ENCODE measurements at places on chromosomes 5 and 9. TPM values are rescaled to one million over a fixed set of nuclear protein-coding genes. Genes with fewer than 3 reads are reported as not detected.

Gene SCGB3A2
- not detected for total RNA-seq

- peak; percentile 2 for ATAC-seq
These were observed 535 bp downstream of the RFX3 start for GRCh38 chr9:3525096-3525835.

DNA sequence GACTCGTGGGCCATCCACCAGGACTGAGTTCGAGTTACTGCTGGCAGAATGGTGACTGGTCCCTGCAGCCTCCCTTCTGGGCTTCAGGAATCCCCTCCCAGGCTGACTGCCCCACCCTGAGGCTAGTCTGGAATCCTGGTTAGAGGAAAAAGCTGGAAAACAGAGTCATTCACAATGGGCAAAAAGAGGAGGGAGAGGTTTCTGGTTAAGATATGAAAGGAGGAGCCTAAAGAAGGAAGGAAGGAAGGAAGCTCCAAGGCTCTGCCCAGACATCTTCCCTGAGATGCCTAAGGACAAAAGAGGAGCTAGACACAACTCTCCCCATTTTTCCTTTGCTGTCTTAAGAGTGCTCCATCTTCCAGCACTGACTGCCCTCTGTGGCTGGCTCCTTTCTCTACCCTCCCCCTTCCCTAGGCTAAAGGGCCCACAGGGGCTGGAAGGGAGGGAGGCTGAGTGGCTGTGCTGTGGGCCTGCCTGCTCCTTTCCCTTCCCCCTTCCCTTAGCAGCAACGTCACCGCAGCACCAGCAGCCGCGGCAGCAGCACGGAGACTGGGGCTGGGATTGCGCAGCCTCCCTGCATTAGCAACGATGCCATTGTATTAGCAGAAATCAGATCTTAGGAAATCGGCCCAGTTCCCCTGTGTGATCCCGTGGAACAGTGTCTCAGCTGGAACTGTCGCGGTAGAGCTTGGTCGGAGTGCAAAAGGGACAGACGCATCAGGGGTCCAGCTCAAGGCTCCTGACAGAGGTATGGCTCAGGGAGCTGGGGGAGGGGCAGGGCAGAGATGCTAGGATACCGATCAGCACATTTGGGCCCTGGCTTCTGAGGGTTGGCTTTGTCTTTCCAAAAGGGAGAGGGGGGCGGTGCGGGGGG, 48.7 kb downstream of the RUSC2 start:
- no peak for ATAC-seq

DNA sequence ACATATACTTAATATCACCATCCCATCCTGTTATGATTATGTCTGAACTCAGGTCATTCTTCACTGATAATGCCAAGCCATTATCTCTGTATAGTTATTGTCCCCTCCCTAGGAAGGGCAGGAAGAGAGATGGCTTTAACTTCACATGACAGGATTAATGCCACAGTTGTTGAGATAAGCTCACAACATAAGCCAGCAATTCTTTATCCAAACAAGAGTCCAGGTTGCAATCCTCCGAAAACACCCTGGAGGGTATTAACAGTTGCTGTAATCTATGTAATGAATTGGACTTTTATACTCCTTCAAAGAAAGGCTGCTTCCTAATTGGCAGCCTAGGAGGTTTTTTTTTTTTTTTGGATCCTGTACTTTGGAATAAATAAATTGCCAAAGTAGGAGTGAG, 779.4 kb downstream of the SEMA5A start:
- no peak for ATAC-seq

GRCh38 chr9:78932849-78933627, 636.1 kb downstream of the PSAT1 start:
- no peak for ATAC-seq

DNA sequence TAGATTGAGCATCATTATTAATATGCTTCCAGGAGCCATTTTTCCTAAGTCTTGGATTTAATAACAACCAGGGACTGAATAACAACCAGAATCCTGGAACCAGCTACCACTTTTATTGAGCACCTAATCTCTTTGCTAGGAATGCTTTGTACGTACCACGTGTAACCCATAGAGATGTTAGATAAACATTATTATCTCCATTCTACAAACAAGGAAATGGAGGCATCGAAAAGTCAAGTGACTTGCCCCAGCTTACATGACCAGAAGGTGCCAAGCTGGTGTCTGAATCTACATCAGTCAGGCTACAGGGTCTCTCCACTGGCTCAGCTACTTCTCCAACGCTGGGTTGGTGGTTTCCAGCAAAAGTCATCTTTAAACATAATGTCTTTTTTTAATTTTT, 256.1 kb upstream of the ANKRD55 start:
- no peak for ATAC-seq

GRCh38 chr5:139855946-139856540, 60.4 kb downstream of the PSD2 start:
- ATAC-seq = no peak

GRCh38 chr9:28301281-28301680, 728.0 kb upstream of the C9orf72 start:
- ATAC-seq = no peak

GRCh38 chr9:12185856-12186255, 507.3 kb upstream of the TYRP1 start:
- no peak for ATAC-seq

DNA sequence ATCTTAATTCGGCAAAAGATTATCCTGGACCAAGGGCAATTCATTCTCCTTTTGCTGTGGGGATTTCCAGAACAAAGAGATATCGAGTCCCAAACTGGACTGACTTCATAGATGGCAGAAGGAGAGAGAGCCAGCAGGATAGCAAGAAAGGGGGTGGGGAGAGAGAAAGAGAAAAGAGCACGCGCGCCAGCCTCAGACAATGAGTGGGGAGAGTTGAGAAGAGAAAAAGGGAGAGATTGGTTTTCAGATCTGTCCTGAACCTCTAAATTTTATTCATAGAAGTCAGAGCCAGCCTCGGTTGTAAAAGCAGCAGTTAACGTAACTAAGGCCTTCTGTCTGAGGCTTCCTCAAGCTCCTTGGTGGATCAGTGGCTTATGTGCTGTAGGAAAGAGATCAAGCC, 55.3 kb upstream of the ALDH1B1 start:
- ATAC-seq = no peak

GRCh38 chr9:110801426-110801825, 132.8 kb downstream of the MUSK start:
- no peak for ATAC-seq
